ENCODE measurements at places on chromosomes 11 and 22. TPM values are rescaled to one million over a fixed set of nuclear protein-coding genes. Genes with fewer than 3 reads are reported as not detected.

Gene RAB36
- total RNA-seq, result 3.2 TPM

Gene ESAM
- total RNA-seq, result 84.0 TPM

Gene CCDC89
- total RNA-seq, result 0.84 TPM

Gene VWCE
- total RNA-seq, result 7.7 TPM

Gene NRXN2
- 8.8 TPM for total RNA-seq

DNA sequence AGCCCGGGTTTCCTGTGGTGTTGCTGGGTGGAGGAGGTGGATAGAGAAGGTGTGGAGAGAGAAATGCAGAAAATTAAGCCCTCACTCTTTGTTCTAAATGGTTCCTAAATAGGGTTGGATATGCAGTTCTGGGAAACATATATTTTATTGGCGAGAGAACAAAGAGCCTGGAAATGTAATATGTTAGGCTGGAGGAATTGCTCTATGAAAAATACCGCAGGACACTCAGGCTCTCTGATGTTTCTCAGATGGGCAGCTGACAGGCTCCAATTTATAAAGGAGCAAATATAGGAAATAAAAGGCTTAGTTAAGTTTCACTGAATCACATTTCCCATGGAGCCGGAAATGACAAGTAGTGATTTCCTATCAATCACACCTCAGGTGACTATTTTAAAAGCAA is 428.0 kb downstream of the TMEM135 start:
- no peak for DNase-seq

DNA sequence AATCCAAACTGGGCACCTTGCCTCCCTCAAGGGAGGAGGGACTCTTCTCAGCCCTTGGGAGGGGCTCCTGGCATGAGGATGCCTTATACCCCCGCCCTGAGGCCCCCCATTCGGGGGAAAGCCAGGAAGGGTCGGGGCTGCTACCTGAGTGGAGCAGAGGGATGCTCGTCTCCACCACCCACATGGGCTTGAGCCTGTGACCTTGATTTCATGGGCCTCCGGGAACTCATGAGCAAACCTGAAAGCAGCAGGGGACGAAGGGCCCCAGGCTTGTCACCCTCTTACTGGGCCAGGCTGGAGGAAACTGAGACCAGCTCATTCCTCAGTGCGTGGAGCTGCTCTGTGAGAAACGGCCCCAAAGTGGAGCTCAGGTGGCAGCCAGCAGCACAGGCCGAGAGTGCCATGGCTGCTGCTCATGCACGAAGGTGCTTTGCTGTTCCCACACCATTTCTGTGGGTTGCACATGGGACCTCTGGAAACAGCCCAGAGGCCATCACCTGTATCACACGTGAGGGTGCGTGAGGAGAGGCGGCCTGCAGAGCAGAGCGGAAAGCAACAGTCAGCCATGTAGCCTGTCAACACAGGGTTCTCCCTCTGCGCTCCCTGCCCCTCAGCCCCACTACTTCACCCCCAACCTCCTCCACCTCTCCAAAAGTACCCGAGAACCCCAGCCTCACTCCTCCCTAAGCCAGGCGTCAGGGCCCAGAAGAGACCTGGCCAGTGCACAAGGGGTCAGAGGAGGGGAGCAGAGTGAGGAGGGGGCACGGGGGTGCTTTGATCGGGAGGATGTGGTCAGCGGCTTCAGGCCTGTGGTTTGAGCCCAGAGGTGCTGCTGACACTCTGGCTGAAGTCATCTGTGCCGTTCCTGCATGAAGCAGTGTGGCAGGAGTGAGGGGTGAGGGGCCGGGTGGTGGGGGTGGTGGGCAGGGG is 14.1 kb upstream of the IL2RB start:
- no peak for DNase-seq

DNA sequence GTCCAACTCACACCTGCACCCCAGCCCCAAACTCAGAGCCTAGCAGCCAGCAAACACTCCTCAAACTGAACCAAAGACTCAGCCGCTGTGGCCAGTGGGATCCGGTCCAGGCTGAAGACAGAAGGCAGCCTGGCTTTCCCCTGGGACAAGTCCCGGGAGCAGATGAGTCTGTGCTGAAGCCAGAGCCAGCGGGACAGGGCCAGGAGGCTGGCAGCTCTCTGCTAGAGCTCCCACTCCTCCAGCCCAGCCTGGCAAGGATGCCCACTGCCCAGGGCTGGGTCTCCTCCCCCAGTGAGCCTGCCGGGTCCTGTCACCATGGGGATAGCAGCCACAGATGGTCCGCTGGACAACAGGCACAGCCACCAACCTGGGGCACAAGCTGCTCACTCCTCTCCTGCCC is 42.9 kb upstream of the PRR5 start:
- DNase-seq, result no peak
